Activated naive CD4-positive, alpha-beta T cell treated with Interleukin-2 at 50 U/mL for 16 hours (primary cell): ENCODE measurements at places on chromosomes 12 and 14.

DNA sequence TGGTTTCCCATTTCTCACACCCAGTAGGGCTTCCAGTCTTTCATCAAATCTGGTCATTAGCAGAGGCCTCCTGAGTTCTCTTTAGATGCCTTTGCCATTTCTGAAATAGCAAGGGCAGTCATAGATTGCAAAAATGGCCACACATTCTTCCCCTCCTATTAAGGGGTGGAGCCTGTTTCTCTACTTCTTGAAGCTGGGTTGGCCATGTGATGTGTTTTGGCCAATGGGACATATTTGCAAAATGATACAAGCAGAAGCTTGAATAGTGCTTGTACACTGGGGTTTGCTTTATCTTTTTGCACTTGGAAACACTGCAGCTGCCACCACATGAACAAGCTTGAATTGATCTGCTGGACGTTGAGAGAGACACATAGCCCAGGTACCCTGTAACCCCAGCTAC is 109.3 kb downstream of the VRK1 start:
- no peak for DNase-seq

DNA sequence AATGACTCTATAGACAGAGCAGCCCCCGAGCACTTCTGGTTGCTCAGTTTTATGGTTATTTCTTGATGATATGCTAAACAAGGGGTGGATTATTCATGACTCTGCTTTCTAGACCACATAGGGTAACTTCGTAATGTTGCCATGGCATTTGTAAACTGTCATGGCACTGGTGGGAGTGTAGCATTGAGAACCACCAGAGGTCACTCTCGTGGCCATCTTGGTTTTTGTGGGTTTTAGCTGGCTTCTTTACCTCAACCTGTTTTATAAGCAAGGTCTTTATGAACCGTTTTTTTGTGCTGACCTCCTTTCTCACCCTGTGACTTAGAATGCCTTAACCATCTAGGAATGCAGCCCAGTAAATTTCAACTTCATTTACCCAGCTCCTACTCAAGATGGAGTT is 1036.2 kb upstream of the FLRT2 start:
- DNase-seq: no peak

DNA sequence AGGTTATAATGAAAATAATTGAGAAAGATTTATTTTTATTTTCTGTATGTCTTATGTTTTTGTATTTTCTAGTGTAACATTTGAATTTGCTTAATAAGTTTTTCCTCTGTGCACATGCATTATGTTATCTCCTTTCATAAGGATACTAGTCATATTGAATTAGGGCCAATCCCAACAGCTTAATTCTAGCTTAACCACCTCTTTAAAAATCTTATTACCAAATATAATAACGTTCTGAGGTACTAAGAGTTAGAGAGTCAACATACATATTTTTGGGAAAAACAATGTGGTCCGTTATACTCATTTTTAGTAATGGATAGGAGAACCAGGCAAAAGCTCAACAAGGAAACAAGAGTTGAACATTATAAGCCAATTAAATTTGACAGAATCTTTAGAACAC is 845.6 kb upstream of the SEL1L start:
- no peak for DNase-seq

GRCh38 chr14:59267046-59267445 is 78.6 kb downstream of the DAAM1 start:
- DNase-seq: no peak

- no peak for DNase-seq
Observed at GRCh38 chr14:26463136-26463535, 134.7 kb downstream of the NOVA1 start.

GRCh38 chr12:3726456-3726855 is 26.5 kb downstream of the CRACR2A start:
- no peak for DNase-seq

- DNase-seq: no peak
Observed at GRCh38 chr12:60174476-60174875, 578.6 kb downstream of the SLC16A7 start.

- no peak for DNase-seq
Observed at GRCh38 chr14:92459030-92459949, 54.3 kb upstream of the RIN3 start.
